ENCODE measurements at places on chromosomes 4 and X. TPM values are rescaled to one million over a fixed set of nuclear protein-coding genes. Genes with fewer than 3 reads are reported as not detected.

DNA sequence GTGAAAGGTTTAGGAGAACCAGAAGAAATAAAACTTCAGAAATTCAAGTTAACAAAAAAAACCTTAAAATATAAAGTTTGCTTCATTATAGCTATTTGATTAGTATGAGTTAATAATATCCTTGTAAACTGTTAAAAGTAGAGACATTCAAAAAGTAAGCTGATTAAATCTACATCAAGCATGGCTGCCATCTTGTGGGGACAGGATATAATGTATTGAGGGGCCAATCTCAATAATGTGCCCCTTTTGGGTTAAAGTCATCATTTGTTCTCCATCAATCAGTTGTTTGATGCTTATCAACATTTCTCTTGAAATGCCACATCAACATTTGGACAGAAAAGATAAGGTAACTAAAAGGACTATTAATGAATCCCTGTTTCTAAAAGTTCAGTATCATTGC is 4.6 kb upstream of the GRID2 start:
- DNase-seq, result no peak

Gene KIAA1210
- 0.10 TPM for total RNA-seq

- no peak for DNase-seq
Measured at GRCh38 chr4:83947125-83947829, 411.4 kb downstream of the GPAT3 start.

DNA sequence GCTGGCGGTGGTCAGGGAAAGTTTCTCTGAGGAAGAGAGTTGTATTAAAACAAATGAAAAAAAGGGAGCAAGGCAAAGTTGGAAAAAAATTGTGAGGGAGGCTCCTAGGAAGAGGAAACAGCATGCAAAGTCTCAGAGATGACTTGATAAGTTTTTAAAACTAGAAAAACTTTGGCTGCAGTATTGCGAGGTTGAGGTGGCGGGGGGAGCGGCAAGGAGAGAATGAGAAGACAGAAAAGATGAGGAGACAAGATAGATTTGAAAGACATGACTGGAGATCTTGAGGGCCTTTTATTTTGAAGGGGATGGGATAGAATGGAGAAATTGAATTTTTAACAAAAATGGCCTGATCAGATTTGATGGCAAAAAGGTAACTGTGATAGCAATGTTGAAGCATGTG is 4.8 kb upstream of the UBE2D3 start:
- DNase-seq, result no peak

DNA sequence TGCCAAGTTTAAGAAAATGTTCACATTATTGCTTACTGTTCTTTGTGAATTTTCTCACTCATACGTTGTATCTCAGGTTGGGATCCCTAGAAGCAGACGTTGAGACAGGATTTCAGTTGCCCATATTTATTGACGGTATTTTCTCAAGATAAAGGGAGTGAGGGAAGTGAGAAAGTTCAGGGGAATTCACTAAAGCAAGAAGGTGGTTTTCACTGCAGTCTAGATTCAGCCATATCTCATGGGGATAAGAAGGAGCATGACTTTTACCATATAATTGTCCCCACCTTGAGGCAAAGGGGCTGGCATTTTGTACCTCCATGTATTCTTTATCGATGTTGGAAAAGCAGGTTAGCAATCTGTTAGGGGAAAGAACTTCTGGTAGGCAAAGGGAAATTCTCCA is 543.0 kb downstream of the CCSER1 start:
- DNase-seq, result no peak
